Fibroblast of lung (primary cell): ENCODE measurements at places on chromosomes 2 and 18. TPM values are rescaled to one million over a fixed set of nuclear protein-coding genes. Genes with fewer than 3 reads are reported as not detected.

The POU3F3 gene
- not detected in 2 replicates for total RNA-seq

The HIBCH gene
- total RNA-seq = 16.2 and 19.2 TPM in 2 replicates

The L3MBTL4 gene
- total RNA-seq = 0.33 and 1.3 TPM in 2 replicates

The SAG gene
- not detected in 2 replicates for total RNA-seq

The UGT1A10 gene
- not detected in 2 replicates for total RNA-seq

The TGFBRAP1 gene
- 14.1 and 14.9 TPM in 2 replicates for total RNA-seq

The MSH2 gene
- total RNA-seq = 18.7 and 19.7 TPM in 2 replicates

The PLCD4 gene
- 3.9 and 10.7 TPM in 2 replicates for total RNA-seq

The ACAA2 gene
- 38.5 and 51.6 TPM in 2 replicates for total RNA-seq

The CD207 gene
- total RNA-seq = not detected in 2 replicates

The CAVIN2 gene
- 12.6 and 28.1 TPM in 2 replicates for total RNA-seq

The SRBD1 gene
- 11.6 and 18.7 TPM in 2 replicates for total RNA-seq

The MOGAT1 gene
- total RNA-seq = not detected in 2 replicates
